ENCODE measurements at places on chromosomes 11 and 22.

DNA sequence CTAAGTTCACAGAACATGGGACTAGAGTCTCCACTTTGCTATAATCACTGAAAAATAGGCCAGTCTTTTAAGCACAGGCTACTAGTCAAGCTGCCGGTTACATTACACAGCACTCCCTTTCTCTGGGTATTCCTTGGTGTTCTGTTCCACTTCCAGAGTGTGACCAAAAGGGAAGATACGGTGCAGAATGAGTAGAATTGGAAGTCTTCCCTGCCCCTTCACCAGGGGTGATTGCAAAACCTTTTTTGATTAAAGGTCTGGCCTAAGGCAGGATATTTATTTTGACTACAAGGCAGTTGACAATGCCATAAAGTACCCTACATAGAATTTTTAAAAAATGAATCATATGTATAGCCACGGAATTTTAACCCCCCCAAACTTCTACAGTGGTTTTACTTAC is 59.6 kb upstream of the ADORA2A start:
- no peak for DNase-seq

DNA sequence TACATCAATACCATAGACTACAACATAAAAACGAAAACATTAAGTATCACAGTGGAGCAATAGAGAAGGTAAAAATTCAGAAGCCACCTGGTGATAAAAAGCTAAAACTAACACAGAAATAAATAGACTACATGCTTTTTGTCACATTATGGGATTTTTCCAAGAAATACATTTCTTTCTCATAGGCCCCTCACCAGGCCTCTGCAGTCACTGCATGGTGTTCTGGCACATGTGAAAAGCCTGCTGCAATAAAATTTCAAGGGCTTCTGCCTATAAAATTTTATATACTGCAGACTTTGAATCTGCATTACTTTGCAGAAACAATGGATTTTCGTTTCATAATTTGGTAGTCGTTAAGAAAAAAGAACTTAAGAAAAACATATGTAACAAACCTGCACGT is 655.5 kb downstream of the CNTN5 start:
- no peak for DNase-seq

- DNase-seq: no peak
These were observed 116.1 kb downstream of the UVRAG start for GRCh38 chr11:75931124-75931523.

DNA sequence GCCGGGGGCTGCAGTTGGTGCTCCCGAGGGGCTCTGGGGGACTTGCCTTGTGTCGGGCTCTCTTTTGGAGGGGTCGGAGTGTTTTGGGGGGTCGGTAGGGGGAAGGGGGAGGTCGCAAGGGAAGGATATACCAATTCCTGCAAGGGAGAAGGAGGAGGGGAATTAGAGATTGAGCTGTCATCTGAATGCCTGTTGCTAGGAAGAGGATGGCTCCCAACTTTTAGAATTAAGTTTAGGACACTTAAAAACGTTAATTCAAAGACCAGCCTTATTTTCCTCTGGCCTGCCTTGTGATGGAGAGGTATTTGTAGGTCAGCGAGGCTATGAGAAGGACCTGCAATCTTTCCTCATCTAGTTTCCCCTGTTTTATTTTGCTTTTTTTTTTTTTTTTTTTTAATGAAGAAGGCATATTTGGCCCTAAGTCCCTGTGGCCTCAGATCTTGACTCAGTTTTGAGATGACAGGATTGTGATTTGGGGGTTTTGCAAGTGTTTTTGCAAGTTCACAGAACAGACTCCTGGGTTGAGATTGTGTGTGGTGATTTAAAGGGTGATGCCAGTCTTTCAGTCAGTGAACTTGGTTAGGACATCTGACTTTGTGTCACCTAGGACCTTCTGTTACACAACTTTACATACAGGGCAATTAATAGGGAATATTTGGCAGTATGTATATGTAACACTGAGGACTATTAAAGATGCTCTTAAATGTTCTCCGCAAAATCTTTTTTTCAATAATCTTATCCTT is 672 bp downstream of the TMEM135 start:
- no peak for DNase-seq

GRCh38 chr11:84106541-84106940 is 820.4 kb upstream of the CCDC90B start:
- DNase-seq: no peak

GRCh38 chr11:121661880-121662486 is 209.2 kb upstream of the SORL1-AS1 start:
- DNase-seq: peak; percentile 53

DNA sequence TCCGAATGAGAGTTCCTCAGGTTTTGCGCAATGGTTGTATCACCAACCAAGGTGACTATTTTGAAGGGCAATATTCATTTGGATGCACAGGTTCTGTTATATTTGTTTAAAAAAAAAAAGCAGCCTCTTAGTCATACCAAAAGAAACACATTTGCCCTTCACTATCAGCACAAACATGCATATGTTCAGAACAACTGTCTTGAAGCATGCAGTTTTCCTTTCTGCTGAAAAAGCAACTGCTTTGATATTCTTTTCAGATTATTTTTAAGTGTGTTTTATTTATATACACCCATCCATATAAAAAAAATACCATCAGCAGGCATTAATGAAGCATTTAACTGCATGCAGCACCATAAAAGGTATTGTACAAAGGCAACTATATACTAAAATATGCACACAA is 67.8 kb downstream of the RBFOX2 start:
- no peak for DNase-seq

DNA sequence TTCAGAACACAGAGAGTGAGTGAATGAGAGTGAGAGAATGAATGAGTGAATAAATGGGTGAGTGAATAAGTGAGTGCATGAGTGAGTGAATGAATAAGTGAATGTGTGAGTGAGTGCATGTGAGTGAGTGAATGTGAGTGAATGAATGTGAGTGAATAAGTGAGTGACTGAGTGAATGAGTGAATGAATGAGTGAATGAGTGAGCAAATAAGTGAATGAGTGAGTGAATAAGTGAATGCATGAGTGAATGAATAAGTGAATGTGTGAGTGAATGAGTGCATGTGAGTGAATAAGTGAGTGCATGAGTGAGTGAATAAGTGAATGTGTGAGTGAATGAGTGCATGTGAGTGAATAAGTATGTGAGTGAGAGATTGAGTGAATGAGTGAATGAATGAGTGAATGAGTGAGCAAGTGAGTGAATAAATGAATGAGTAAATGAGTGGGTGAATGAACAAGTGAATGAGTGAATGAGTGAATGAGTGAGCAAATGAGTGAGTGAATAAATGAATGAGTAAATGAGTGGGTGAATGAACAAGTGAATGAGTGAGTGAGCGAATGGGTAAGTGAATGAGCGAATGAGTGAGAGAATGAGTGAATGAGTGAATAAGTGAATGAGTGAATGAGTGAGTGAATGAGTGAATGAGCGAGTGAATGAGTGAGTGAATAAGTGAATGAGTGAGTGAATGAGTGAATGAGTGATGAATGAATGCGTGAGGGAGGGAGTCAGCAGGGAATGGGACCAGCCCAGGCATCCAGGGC is 21.3 kb upstream of the MUC5B start:
- peak; percentile 9 for DNase-seq

- DNase-seq: no peak
These were observed 179.2 kb upstream of the ZC3H12C start for GRCh38 chr11:109914038-109914437.

- peak; percentile 94 for DNase-seq
These were observed 476.9 kb downstream of the MIAT start for GRCh38 chr22:27134315-27134701.

GRCh38 chr11:19079643-19080440 is 19.3 kb upstream of the MRGPRX2 start:
- DNase-seq: peak; percentile 91

- peak; percentile 75 for DNase-seq
These were observed 26.8 kb downstream of the TNRC6B start for GRCh38 chr22:40204321-40205116.

DNA sequence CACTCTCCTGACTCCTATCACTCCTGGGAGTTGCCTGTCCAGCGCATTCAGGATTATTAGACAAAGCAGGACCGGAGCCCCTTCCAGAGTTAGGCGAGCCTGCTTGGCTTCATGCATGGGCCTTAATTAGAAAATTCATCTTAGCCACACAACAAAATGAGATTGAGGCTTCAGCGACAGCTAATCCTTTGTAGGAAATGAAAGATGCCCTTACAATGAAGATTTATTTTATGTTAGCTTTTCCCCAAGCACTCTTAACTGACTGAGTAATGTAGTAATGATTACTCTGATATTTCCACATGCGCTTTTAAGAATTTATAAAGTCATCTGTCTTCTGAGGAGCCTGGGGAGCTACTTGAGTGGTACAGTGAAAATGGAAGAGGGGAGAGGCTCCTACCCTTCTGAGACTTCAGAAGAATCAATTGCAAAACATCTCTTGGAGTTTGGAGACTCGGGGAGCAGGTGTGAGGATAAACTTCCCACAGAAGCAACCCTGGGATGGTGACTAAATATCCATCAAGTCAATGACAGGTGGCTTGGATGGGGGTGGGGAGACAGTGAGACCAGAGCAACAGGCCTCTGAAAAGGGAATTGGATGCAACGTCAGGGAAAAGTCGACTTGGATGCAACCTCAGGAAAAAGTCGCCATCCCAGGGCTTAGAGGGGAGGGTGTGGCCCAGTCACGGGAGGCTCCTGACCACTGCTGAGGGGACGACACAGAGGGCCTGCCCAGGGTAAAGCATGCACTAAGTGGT is 434.5 kb upstream of the B3GAT1 start:
- no peak for DNase-seq

- DNase-seq: no peak
These were observed 349.8 kb upstream of the PLET1 start for GRCh38 chr11:112610494-112610893.

GRCh38 chr11:85663080-85663752 is 1.7 kb downstream of the CREBZF start:
- no peak for DNase-seq

- DNase-seq: no peak
These were observed 14.5 kb downstream of the RPS3 start for GRCh38 chr11:75413864-75414263.

GRCh38 chr22:45428391-45429385 is 15.2 kb downstream of the RIBC2 start:
- DNase-seq: no peak

DNA sequence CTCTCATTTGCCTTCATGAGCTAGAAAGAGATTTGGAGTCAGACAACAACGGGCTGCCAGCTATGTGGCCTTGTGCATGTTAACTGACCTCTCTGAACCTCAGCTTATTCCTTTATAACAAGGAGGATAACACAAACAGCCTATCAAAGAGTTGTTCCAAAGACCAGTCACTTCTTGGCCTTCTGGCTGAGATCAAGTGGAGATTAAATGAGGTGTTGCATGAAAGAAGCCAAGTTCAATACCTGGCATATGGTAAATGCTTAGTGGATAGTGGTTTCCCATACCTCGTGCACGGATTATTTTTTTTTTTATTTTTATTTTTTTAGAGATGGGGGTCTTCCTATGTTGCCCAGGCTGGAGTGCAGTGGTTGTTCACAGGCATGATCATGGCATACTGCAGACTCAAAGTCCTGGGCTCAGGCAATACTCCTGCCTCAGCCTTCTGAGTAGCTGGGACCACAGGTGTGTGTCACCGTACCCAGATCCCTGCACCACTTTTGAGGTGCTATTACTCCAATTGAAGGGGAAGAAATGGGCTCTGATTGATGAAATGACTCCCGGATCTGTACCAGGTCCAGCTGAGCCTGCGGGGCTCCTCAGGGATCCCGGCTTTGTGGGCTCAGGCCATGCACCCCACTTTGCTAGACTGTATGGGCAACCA is 4.9 kb downstream of the LGALS1 start:
- peak; percentile 40 for DNase-seq

DNA sequence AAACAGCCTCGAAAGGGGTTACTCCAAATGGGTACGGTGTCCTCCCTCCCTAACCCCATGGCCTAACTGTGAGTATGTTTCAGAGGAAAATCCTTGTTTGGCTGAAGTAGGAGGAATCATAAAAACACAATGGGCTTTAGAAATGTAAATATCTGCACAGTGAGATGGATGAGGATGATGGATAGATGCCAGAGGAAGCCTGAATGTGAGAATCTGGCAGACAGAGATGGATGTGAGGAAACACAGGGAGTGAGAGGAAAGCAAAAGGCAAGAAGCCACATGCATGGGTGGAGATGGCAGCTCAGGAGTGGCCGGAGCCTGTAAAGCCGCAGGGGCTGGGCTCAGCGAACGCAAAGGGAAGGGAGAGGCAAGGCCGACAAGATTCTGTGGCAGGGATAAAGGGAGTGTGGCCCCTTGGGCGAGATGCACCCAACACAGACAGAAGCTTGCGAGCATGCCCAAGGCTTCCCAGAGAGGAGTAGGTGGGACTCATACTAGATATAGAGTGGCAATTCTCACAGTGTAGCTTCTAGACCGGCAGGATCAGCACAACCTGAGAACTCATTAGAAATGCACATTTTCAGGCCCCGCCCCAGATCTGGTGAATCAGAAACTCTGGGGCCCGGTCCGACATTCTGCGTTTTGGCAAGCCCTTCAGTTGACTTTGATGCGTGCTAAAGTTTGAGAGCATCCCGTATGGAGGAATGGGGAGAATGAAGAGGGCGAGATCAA is 237.3 kb upstream of the CADM1 start:
- DNase-seq: no peak

GRCh38 chr11:441043-441417 is 781 bp downstream of the ANO9 start:
- DNase-seq: no peak

DNA sequence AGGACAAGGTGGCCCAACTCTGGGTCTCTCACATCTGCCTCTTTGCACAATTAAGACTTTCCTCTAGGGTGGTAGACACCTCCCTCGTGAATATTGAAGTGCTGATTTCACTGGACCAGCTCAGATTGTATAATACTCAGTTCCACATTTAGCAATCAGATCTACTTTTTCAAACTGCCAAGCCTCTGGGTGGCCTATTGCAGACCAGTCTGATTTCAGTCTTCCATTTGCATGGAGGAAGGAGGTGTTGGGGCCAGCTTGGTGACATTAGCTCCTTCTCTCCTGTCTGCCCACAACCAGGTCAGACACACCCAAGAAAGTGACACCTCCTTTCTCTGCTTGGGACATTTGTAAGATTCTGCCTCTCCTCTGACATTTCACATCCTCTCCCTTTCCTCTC is 78.2 kb downstream of the PPFIBP2 start:
- DNase-seq: no peak

DNA sequence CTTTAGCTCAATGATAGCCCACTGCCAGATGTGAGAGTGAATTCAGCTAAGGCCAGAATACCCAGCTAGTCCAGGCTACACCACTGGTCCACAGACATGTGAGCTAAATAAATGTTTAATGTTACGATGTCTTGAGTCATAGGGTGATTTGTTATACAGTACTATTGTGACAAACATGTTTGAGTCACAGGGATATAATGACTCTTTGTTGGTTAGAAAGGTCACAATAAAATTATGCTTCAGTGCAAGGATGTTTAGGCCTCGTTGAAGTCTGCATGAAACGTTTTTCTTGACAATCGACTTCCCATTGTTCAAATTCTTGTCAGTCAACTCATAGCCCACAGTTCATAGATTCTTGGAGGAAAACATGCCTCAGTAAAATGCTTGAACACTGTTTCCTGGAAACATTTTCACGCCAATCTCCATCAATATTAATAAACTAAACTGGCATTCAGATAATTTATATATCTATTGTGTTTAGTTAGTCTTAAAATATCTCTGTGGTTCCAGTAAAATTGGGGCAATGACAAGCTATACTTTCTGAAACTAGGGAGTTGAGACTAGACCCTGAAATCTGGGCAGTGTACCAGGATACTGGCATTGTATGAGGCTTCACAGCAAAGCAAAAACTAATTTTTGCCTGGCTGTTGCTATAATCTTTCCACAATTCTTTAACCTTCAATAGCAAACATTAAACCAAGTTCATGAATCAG is 650.8 kb upstream of the KIRREL3 start:
- DNase-seq: peak; percentile 87

- DNase-seq: peak; percentile 81
These were observed 98.2 kb downstream of the SLC1A2 start for GRCh38 chr11:35321111-35321510.
